Activated gamma-delta T cell treated with Interleukin-2 at 50 U/mL for 16 hours (primary cell): ENCODE measurements at places on chromosomes 3 and 15.

DNA sequence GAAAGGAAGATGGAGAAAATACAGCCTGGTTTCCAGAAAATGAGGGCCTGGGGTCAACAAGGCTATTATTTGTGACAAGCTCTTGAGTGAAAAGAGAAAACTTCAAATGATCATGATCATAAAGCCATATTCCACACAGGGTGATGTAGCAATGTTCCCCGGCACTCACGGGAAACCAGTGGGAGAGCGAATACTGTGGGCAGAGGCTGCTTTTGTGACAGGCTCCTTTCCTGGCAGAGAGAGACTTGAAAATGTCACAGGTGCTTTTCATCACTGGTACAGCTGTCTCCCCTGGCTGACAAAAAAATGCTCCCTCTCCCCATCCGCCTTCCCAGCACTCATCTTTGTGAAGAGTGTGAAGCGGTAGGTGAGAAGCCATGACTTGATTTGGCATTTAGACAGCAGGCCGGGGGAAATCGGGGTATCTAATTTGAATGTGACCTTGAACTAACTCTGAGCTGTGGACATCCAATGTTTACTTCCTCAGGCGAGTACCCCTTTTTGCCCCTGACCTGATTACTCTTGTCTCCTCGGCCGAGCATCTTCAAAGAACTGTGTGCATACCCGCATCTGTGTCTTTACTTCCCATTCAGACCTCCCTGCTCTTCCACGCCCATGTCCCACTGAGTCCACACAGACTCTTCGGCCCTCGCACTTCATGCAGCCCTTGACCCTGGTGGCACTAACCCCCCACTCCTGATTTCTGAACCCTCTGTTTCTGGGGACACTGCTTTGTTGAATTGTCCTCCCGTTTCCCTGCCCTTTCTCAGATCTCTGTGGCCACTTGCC is 23.2 kb downstream of the CA12 start:
- no peak for DNase-seq

GRCh38 chr3:21059404-21059803 is 691.6 kb downstream of the ZNF385D start:
- no peak for DNase-seq

DNA sequence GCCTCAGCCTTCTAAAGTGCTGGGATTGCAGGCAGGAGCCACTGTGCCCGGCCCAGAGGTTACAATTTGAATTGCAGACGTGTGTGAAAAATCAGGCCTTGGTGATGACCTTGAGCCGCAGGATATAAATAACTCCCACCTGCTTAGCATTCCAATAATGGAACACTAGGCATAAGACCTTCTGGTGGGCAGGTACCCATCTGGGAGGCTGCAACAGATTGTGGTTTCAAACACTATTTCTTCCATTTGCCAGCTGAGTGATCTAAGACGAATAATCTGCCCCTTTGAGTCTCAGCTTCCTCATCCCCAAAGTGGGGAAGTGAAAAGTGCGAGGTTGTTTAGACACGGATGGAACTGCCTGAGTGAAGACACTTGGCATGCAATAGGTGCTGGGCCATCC is 47.7 kb upstream of the HERC1 start:
- no peak for DNase-seq

GRCh38 chr15:77753281-77753873 is 120.7 kb upstream of the LINGO1 start:
- no peak for DNase-seq

GRCh38 chr3:111999484-112000324 is 982 bp downstream of the TAGLN3 start:
- DNase-seq, result no peak

DNA sequence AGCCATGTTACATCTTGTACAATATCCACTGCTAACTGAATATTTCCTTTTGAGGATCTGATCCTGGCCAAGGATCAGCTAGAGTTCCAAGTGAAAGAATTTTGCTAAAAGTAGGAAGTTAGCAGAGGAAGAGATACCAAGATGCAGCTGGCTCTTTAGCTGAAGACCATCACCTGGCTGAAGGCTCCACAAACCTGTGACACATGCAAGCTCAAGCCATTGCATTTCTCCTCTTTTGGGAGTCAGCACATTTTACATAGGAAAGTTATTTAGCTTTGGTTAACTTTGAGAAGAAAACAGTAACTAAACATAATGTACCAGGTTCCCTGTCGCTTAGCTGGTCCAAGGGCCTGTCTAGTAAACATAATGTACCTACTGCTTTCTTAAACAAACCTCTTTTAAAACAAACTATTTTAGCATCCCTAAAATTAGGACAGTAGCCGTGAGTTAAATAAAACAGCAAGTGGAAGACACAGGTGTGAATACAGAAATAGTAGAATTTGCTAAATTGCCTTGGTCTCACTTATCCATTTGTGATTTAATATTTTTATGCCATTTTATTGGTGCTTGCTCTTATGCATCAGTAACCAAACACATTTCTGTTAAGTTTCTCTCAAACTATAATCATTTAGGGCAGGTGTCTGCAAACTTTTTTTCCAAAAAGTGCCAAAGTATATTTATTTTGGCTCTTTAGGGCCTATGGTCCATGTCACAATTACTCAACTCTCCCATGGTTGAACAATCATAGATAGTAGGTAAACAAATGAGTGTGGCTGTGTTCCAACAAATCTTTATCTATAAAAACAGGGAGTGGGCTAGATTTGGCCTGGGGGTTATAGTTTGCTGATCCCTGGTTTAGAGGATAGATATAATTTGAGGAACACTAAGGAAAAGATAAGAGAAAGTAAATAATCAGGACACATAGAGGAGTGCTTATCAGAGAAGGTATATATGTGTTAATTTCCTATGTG is 11.2 kb downstream of the GCSAM start:
- no peak for DNase-seq

DNA sequence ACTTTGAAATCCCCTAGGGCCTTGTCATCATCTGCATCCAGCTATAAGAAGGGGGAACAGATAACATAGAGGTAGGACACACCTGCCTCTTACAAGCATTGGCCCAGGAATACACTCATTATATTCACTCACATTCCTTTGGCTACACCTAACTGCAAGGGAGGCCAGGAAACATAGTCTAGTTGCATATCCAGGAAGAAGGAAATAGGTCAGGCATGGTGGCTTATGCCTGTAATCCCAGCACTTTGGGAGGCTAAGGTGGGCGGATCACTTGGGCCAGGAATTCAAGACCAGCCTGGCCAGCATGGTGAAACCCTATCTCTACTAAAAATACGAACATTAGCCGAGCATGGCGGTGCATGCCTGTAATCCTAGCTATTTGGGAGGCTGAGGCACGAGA is 48.8 kb downstream of the GTPBP8 start:
- DNase-seq, result no peak

- no peak for DNase-seq
These were observed 180.0 kb upstream of the LINGO1 start for GRCh38 chr15:77812664-77813063.

DNA sequence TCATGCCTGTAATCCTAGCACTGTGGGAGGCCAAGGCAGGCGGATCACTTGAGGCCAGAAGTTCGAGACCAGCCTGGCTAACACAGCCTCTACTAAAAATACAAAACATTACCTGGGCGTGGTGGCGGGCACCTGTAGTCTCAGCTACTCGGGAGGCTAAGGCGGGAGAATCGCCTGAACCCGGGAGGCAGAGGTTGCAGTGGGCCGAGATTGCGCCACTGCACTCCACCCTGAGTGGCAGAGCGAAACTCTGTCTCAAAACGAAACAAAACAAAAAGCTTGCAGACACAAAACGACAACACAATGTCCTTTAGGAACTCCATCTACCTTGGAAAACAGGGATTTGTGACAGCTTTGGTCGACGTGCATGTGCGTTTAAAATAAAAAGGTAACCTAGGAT is 716 bp upstream of the KLHL24 start:
- no peak for DNase-seq

GRCh38 chr3:6862041-6862879 is 1.3 kb downstream of the GRM7 start:
- no peak for DNase-seq

DNA sequence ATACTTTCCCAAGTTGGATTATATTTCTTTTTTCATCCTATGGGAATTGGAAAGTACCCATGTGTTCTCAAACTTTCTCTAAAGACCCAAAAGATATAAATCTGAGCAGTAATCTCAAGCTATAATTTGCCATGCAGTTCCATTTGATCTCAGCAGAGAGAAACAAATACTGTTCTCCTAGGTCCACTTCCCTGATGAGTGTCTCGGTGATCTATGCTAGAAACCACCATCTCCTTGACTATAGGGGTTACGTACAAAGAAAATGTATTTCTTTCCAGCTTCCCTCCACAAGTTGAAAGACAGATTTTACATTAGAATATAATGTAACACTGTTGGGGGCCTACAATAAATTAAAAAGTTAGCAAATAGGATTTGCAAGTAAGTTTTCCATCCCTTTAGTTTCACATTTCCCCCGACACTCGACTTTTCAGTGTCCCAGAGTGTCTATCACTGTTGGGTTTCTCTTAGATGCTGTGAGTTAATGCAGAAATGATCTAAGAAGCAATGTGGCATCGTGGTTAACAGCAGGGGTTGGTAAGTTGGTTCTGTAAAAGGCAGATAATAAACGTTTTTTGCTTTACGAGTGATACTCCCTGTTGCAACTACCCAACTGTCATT is 465.1 kb upstream of the CFAP20DC start:
- DNase-seq, result no peak

GRCh38 chr15:39904115-39904514 is 16.0 kb downstream of the GPR176 start:
- DNase-seq, result no peak

- DNase-seq, result no peak
These were observed 329.7 kb downstream of the RORA start for GRCh38 chr15:60899322-60899966.

GRCh38 chr15:76986743-76987142 is 8.2 kb upstream of the PSTPIP1 start:
- no peak for DNase-seq

DNA sequence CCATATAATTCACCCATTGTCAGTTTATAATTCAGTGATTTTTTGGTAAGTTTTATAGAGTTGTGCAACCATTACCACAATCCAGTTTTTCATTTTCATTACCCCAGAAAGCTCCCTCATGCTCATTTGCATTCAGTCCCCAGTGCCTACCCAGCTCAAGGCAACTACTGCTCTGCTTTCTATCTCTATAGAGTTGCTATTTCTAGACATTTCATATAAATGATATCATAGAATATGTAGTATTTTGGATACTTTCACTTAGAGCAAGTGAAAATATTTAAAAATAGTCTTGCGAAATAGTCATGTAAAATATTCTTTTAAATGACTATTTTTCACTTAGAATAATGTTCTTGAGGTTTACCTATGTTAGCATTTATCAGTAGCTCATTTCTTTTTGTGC is 42.1 kb downstream of the ZNF654 start:
- no peak for DNase-seq

DNA sequence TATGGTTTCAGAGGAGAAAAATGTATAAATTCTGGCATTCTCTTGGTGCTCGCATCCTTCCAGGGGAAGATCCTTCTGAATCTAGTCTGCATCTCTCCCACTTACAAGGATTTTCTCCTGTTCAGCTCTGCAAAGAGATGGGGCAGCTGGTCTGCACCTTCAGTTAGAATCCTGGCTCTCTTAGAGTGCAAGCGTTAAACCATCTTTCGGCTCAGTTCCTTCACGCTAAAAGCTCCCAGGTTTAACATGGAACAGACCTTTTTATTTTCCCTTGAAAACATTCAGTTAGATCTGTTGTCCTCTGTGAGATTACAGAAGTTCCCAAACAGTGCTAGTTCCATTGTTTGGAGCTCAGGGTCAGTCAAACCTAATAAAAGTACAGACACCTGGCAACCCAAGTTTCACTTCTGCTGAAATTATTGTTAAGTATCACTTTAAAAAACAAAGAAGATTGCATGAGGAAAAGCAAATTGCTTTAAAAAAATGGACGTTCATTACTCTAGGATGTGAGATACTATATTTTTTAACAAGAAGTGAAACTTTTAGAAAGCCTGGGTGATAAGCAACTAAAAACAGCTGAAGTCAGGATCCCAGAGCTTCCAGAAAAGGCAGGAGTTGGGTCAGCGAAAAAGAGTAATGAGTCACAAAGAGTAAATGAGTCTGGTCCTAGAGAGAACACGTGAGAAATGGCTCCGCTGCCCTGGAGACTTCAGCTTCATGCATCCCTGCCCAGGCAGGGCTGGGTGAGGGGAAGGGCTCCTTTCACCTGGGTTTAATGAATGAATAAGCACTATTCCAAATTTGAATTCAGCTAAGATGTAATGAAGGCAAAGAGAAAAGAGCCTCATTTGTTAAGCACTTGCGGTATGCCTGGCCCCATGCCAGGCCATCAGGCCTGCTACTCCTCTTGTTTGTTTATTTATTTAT is 63.3 kb downstream of the ABTB1 start:
- DNase-seq, result no peak
